Muscle of arm (tissue), 14 donors: ENCODE measurements at places on chromosomes 16 and 17. TPM values are rescaled to one million over a fixed set of nuclear protein-coding genes. Genes with fewer than 3 reads are reported as not detected.

DNA sequence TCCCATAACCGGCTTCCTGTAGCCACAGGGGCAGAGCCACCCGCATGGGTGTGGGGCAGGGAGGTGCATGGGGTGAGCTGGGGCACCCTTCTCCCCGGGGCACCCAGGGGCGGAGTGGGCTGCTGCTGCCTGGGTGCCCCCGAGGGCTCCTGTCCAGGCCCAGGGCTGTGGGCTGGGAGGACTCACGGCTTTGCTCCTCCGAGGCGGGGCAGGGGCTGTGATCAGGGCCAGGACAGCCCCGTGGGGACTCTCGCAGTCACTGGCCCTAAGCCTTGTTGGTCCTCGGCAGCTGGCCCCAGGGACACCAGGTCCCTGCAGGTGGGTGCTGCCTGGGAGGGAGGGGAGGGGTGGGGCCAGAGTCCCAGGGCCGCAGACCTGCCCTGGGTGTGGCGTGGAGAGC, 19.7 kb downstream of the CACNA1H start:
- no peak for DNase-seq

DNA sequence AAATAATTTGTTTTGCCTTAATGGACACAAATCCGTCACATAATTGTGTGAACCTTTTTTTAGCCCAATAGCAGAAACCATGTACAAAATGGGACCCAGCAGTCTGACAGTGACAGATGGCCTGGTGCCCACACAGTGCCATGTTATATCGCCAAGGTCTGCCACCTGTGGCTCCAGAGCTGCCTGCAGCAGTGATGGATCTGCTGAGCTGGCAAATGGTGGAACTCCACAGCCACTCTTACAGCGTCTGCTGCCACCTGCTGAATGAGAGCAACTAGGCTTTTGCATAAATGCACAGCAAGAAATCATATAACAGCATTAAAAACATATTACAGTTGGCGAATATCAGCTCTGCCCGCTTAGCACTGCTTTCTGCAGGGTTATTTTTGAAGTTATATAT, 59.4 kb downstream of the NUP93 start:
- peak; percentile 13 for DNase-seq

- DNase-seq: peak; percentile 61
These were observed 118.5 kb downstream of the C16orf78 start for GRCh38 chr16:49491771-49492761.

- no peak for DNase-seq
These were observed 1065.9 kb upstream of the RBFOX1 start for GRCh38 chr16:6266703-6267102.

GRCh38 chr16:11005611-11005975, 61.2 kb downstream of the CLEC16A start:
- no peak for DNase-seq

DNA sequence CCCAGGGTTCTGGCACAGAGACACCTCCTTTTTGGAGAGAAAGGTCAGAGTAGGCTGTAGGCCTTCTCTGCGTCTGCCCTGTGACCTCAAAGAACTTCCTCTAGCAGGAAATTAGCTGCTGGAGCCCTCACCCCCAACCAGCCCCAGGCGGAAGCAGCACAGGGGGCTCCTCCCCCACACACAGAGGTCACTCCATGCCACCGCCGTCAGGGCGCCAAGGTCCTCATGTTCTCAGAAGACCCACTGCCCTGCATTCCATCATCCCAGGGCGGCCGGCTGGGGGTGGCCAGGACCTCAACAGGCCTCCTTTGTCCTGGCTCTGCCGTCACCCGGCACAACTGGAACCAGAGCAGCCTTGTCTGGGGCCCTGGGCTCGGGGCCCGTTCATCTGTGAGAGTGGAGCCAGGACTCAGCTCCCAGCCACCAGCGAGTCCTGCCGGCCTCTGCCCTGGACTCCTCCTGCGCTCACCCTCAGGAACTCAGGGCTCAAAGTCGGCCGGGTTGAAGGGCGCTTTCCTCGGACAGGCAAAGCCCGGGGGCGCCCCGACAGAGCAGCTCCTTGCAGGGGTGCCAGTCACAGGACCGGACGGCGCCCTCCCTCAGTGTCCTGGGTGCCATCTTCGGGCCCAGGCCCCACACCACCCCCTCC, 1.2 kb downstream of the TMC6 start:
- DNase-seq: no peak

- DNase-seq: no peak
These were observed 90.9 kb downstream of the SPAG9 start for GRCh38 chr17:51029568-51030463.

DNA sequence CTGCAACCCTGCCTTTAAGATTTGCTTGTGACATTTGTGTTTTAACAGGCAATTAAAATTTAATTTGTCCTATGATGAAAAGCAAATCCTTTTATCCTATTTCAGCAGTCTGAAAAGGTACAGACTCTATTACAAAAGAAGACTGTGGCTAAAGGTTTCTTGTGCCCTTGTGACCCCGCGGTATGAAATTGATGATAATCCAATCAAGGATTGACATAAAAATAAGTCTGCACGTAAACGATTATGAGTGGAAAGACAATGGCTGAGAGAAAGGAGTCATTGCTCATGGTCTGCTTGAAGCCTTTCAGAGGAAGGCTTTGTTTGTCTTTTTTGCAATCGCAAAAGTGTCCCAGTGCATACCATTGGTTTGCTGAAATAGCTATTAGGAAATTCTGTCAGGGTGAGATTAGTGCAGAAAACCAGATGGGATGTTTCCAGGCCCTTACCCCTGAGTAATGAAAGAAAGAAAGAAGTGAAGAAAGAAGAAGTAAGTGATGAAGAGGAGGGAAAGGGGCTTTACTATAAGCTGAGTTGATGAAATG, 867.8 kb upstream of the CDH8 start:
- no peak for DNase-seq

GRCh38 chr17:75490953-75491649, 24.2 kb downstream of the CASKIN2 start:
- DNase-seq: no peak

GRCh38 chr16:13961099-13961811, 41.3 kb downstream of the ERCC4 start:
- DNase-seq: peak; percentile 45

GRCh38 chr16:85761861-85762260, 11.0 kb upstream of the C16orf74 start:
- no peak for DNase-seq

GRCh38 chr17:15516150-15516549, 47.1 kb downstream of the TVP23C start:
- no peak for DNase-seq

GRCh38 chr17:18960803-18961511, 9.0 kb downstream of the SLC5A10 start:
- DNase-seq: peak; percentile 72

DNA sequence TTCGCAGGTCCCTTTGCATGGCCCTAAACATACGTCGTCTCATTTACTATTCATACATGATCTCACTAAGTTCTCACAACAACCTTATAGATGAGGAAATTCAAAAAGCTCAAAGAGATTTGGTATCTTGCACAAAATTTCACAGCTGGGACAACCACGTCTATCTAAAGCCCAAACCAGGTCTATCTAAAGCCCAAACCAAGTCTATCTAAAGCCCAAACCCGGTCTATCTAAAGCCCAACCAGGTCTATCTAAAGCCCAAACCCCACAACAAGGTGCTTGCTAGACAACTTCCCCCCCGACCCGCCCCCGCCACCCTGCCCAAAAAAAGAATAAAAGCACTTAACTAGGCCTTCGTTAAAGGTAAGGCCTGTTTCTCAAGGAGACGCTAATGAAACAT, 174.9 kb downstream of the VPS53 start:
- DNase-seq: no peak

- peak; percentile 33 for DNase-seq
These were observed 555.8 kb downstream of the RBFOX1 start for GRCh38 chr16:7888411-7888810.

GRCh38 chr17:14712611-14713021, 411.7 kb downstream of the HS3ST3B1 start:
- DNase-seq: no peak

DNA sequence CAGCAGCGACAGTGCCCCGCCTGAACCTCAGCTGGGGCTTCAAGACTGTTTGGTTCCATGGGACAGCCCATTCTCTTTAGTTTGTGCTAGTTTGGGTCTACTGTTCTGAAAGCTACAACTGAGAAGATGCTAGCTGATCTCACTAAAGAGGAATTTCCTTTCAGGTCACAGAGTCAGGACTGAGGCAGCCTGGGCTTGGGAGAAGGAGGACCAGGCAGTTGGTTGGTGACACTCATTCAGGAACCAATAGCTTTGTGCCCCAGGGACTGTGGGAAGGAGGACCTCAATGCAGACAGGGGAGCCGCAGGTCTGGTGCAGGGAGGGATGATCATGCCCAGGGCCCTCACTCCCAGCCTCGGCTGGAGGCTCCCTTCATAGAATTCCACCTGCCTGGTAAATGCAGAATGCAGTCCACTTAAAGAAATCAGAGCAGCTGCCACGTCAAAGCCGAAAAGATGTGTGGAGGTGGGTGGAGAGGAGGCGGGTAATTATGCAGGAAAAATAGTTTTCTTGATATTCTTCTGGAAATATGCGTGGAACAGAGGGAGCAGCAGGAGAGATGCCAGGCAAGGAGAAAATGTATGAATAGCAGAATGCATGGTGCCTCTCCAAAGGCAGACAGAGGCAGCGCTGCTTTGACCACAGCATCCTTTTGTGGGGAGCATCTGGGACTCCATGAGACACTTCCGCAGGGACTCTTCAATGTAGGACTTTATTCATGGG, 32.6 kb upstream of the ZFP90 start:
- no peak for DNase-seq

- no peak for DNase-seq
These were observed 14.3 kb upstream of the NAT9 start for GRCh38 chr17:74790161-74791058.

- DNase-seq: no peak
These were observed 1.3 kb downstream of the ITFG1 start for GRCh38 chr16:47459603-47460002.

GRCh38 chr16:2966808-2967191, 2.3 kb upstream of the PAQR4 start:
- no peak for DNase-seq

- DNase-seq: no peak
These were observed 247.8 kb downstream of the XYLT1 start for GRCh38 chr16:17222871-17223401.

The HEXIM1 gene
- 35.9 TPM for polyA plus RNA-seq

The SLC6A2 gene
- 1.3 TPM for polyA plus RNA-seq

The MMD gene
- 17.9 TPM for polyA plus RNA-seq

The ITGB3 gene
- polyA plus RNA-seq: 12.8 TPM

The CES1 gene
- polyA plus RNA-seq: 0.46 TPM

The SPECC1 gene
- polyA plus RNA-seq: 8.5 TPM

The DRG2 gene
- polyA plus RNA-seq: 23.3 TPM

The CCDC200 gene
- polyA plus RNA-seq: 3.8 TPM

The PHB1 gene
- 140 TPM for polyA plus RNA-seq

The SLFN12 gene
- 11.7 TPM for polyA plus RNA-seq

The IL17C gene
- polyA plus RNA-seq: not detected
